H1 (cell line): ENCODE measurements at places on chromosomes 3 and 15. TPM values are rescaled to one million over a fixed set of nuclear protein-coding genes. Genes with fewer than 3 reads are reported as not detected.

SCN11A gene
- 0.10 and 0.11 TPM in 2 replicates for total RNA-seq

UNC13C gene
- 0.13 and 0.42 TPM in 2 replicates for total RNA-seq

NANOGP8 gene
- total RNA-seq: 31.9 and 40.6 TPM in 2 replicates

ACTC1 gene
- total RNA-seq: 86.2 and 90.0 TPM in 2 replicates

PLIN1 gene
- total RNA-seq: 0.11 TPM in 1 of 2 replicates, not detected in the other

NRROS gene
- total RNA-seq: 5.1 and 5.3 TPM in 2 replicates

- no peak for DNase-seq
Observed at GRCh38 chr3:169475978-169476698, 187.4 kb downstream of the MECOM start.

DNA sequence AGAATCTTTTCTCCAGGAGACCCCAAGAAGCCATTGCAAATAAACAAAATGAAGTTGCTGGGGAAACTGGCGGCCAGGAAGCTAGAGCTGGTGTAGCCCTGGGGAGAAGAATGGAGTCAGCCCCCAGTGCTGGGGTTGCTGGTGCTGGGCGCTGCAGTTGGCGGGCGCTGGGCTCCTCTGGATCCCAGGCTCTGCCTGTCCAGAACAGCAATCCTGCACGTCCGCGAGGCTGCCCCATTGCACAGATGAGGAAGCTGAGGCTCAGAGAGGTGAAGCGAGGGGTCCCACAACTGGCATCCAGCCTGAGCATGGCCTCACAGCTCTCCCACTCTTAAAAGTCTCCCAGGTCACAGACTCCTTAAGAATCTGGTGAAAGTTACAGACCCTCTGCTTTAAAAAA is 161.1 kb downstream of the OR4M2 start:
- no peak for DNase-seq

DNA sequence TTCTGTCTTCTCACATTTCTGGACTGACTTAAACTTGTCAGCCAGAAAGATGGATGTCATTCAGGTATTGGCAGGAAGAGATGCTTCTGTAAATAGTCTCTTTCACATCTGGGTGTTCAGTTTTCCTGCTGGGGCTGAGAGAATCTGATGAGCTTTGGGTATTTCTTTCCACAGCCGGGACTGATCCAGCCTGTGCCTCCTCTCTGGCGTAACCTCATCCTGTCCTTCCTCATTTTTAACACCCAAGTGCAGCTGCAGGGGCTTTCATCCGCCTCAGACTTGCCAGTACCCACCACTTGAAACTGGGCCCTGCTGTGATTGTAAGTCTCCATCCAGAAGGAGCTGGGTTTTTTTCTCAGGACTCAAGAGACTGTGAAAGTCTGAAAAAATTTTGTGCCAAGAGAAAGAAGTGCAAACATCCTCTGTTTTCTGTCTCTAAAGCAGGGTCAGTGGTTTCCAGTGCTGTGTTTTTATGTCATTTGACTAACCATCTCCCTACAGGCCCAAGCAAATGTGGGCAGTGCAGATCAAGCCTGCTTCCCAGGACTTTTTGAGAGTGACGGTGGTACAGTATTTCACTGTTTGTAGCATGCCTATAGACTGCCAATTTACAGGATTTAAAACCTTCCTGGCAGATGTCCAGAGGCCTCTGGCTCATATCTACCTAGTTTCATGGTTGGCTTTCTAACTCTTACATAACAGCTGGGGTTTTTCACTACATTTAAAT is 342.7 kb downstream of the PTPRG start:
- no peak for DNase-seq

- DNase-seq: no peak
Observed at GRCh38 chr3:59316688-59317275, 267.0 kb upstream of the CFAP20DC start.

DNA sequence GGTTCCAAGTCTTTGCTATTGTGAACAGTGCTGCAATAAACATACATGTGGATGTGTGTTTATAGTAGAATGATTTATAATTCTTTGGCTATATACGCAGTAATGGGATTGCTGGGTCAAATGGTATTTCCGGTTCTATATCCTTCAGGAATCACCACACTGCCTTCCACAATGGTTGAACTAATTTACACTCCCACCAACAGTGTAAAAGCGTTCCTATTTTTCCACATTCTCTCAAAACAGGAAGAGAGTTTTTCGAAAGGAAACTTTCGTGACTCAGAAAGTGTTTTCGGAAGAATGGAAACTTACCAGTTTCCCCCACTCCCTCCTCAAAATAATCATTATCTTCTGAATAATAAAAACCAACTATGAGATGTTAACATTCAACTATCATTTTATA is 205.8 kb downstream of the ALCAM start:
- no peak for DNase-seq

GRCh38 chr15:56241374-56242105 is 2.1 kb downstream of the RFX7 start:
- no peak for DNase-seq

GRCh38 chr15:40252141-40252437 is 13.2 kb downstream of the PAK6 start:
- DNase-seq: peak; percentile 67

DNA sequence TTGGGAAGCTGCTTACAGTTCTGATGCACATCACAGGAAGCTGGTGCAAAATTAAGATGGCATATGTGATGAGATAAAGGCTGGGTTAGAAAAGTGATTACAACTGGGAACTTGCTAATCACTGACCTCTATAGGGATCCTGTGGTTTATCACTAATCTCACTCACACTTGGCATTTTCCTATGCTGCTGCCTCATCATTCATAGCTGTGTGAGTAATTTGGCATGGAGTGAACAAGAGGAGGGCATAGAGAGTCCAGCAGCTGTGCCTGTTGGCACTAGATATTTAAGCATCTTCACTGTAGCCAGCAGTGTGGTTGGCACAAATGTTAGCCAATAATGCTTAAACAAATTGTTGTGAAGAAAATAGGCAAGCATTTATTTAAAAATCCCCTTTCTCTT is 217.7 kb upstream of the CGNL1 start:
- DNase-seq: no peak
